ENCODE measurements at places on chromosomes 11 and 22.

- no peak for DNase-seq
Measured at GRCh38 chr22:50573491-50574382, 4.5 kb downstream of the CPT1B start.

- DNase-seq: no peak
Measured at GRCh38 chr22:27075891-27076290, 418.5 kb downstream of the MIAT start.

DNA sequence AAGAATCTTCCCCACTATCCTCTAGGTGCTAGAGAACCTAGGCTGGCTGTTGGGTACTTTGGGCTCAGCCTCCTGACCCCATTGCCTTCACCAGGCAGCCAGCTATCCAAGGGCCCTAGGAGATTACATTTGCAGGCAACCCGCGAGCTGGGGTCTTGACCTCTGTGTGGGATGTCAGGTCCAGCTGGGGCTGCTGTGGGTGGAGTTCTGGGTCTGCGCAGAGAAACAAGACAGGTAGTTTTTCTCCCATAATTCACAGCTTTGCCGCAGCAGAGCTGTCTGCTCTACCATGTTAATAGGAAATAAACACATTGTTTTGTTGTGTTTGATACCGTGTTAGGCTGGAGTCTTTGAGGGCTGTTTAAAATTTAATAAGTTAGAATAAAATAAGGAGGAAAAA is 142.8 kb upstream of the PLET1 start:
- DNase-seq: no peak

GRCh38 chr22:26322179-26322905 is 106.7 kb upstream of the ASPHD2 start:
- no peak for DNase-seq

DNA sequence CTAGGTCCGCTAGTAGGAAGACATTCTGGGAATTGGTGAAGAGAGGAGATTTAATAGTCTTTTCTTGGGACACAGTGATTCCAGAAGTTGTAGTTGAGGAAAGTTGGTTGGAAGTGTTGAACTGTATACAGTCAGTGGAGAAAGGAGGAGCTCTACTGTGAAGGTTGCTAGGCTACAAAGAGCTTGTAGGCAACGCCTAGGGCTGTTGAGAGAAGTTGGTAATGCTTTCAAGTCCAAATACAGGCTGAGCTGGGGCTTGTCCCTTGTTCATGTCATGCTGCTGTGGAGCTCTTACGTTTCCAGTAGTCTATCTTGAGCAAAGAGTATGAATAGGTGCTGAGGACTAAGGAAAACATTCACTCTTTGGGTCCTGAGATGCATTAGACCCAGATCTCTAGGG is 1.1 kb downstream of the TBCEL start:
- no peak for DNase-seq

DNA sequence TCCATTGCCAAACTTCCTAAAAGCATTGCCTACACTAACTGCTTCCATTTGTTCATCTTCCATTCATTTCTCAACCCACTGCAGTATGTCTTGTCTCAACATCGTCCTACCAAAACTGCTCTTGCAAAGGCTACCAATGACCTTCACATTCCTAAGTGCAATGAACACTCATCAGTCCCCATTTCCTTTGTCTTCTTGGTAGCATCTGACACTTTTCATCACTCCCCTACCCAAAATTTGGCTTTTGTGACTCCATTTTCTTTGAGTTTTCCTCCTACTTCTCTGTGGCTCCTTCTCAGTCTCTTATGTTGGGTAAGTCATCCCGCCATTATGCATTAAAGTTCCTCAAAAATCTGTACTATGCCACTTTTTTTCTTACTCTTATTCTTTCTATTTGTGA is 135.4 kb downstream of the CCDC81 start:
- DNase-seq: no peak

DNA sequence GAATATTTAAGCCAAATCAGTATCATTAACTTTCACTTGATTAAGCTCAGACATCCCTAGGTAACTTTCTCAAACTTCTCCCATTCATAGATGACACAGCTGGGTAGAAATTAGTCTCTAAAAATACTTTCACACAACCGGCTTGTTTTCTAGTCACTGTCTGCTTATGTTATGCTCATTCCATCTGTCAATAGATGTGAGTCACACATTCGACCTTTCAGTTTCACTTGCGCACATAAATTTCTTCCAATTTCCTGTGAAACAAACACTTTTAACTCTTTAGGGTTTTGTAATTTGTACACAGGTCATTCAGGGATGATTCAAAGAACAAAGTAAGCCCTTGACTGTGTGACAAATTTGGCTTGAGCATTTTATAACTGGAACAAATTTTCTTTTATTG is 723.0 kb downstream of the KCNA4 start:
- DNase-seq: no peak

DNA sequence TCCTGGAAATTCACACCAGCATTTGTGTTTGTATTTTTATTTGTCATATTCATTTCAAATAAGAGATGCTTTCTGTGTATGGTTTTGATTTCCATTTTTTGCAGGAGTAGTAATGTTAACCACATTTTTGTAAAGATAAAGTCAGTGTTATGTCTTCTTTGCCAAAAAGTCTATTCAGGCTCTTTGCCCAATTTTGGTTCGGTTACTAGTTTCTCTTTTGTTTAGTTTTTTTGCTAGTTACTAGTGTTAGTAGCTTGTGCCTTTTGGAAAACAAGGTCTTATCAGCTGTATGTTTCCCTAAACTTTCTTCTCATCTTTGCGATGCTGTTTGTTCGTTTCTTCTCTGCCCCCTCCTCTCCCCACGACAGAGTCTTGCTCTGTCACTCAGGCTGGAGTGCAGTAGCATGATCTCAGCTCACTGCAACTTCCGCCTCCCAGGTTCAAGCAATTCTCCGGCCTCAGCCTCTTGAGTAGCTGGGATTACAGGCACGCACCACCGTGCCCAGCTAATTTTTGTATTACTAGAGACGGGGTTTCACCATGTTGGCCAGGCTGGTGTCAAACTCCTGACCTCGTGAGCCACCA is 112.3 kb upstream of the GRK3 start:
- no peak for DNase-seq

GRCh38 chr11:47177229-47177845 is 658 bp upstream of the ARFGAP2 start:
- DNase-seq: no peak

DNA sequence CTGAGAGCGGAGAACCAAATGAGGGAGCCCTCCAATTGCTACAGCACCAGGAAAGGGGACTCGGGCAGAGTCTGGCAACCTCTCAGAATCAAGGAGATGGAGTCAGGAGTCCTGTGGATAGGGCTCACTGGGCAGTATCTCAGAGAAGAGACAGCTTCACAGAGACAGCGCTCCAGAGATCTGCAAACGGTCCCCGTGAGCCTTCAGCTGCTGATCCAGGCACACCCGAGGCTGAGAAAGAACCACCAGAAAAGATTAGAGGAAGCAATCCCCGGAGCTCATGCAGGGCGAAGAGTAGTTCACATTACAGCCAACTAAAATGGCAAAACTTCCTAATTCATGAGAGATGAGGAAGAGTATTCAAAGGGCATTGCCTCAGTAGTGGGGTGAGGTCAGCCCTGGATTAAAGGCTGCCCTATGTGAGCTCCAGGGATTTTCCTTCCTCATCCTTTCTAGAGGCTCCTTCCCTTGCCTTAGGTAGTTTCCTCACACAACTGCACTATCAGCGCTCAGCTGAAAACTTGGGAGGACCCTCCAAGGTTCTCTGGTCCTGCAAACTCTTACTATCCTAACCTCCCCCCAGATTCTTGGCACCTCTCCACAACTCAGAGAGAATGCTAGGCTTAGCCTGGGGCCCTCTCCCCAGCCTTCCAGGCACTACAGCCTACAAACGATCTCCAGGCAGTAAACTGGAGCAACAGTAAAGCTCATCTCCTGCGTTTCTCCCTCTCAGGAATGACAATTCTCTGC is 23.7 kb downstream of the SCN4B start:
- DNase-seq: no peak

DNA sequence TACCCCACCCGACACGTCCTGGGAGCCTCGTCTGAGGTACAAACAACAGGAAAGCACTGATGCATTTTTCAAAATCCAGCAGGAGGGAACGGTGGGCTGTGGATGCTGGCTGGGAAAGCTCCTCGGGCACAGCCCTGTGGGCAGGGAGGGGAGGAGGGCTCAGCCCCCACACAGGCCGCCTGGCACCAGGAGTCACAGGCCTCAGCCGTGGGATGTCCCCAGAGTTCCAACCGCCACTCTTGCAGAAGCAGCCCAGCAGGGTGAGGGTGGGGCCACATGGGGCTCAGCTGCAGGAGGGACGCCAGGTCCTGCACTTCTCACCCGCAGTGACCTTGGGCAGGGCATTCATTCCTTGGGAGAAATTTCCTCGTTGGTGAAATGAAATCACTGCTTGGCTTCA is 274.6 kb downstream of the BRD1 start:
- DNase-seq: no peak

All from activated T-cell treated with anti-CD3 and anti-CD28 coated beads, Interleukin-2, amount 50 U/mL, for 1 hour (primary cell).